ENCODE measurements at places on chromosomes 5 and 9. TPM values are rescaled to one million over a fixed set of nuclear protein-coding genes. Genes with fewer than 3 reads are reported as not detected.

GRCh38 chr5:173751266-173751600 lies 134.8 kb upstream of the BOD1 start:
- no peak for DNase-seq

The PCDHB9 gene
- not detected for total RNA-seq

The BTNL8 gene
- total RNA-seq: not detected

DNA sequence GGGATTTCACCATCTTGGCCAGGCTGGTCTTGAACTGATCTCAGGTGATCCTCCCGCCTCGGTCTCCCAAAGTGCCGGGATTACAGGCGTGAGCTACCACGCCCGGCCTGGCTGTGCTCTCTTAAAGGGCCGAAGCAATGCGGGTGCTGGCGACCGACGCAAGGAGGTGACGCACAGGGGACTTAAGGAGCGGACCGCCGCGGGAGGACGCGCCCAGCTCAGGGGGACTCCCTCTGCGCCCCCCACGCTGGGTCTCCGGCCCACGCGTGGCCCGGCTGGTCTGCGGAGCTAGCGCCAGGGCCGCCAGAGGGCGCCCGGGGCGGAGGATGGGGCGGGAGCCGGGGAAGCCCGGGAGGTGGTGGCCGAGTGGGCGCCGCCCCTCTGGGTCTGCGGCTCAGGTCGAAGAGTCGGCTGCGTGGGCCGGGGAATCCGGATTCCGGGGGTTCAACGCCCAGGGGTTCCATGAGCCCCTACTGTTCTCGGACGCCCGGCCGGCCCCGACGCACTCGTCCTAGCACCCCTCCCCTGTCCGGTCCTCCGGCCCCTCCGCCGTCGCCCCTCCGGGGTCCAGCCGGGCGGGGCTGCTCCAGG lies 502 bp upstream of the CERCAM start:
- peak; percentile 51 for DNase-seq

GRCh38 chr5:57432876-57433275 lies 49.7 kb downstream of the ACTBL2 start:
- DNase-seq: no peak

DNA sequence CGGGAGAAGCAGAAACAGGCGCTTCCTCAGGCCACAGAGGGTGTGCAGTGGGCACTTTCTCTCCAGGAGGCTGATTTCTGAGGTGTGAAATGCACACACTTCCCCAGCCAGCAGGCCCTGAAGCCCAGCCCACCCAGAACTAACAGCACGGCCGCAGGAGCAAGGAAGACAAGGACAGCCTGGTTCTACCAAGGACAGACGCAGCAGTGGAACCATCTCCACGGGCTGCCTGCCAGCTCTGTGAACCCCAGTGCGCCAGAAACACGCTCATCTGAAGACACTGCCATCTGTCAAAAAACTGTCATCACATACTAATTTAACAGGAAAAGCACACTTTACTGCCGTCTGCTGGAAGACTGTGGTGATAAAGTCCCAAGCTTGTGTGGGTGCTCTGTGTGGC lies 40.7 kb downstream of the MAPK9 start:
- no peak for DNase-seq

The CKMT2 gene
- total RNA-seq: not detected

- DNase-seq: no peak
These were observed 39.2 kb downstream of the TTC1 start for GRCh38 chr5:160048131-160048530.
